Heart right ventricle (tissue), 16 donors: ENCODE measurements at places on chromosomes 11 and 22. TPM values are rescaled to one million over a fixed set of nuclear protein-coding genes. Genes with fewer than 3 reads are reported as not detected.

The MRGPRF gene
- total RNA-seq: 1.4 TPM

The CNGA4 gene
- 0.13 TPM for total RNA-seq

- H3K27me3 ChIP-seq: peaks cover 31% of the 10 kb centered on the region
- H3K4me3 ChIP-seq: no peak overlapping the region
- H3K27ac ChIP-seq: no peak overlapping the region
- H3K36me3 ChIP-seq: no peaks in the 10 kb centered on the region
- no peak for DNase-seq
Observed at GRCh38 chr22:23569716-23570115, 10.4 kb downstream of the IGLL1 start.

- DNase-seq: no peak
- peaks cover 34% of the 10 kb centered on the region for H3K4me1 ChIP-seq
- no peak overlapping the region for H3K27ac ChIP-seq
- no peaks in the 10 kb centered on the region for H3K27me3 ChIP-seq
- H3K36me3 ChIP-seq: peaks cover 44% of the 10 kb centered on the region
- H3K4me3 ChIP-seq: no peak overlapping the region
Observed at GRCh38 chr11:130115218-130115617, 44.4 kb upstream of the ST14 start.

The FZD4 gene
- total RNA-seq: 30.8 TPM

The LINC01488 gene
- not detected for total RNA-seq

DNA sequence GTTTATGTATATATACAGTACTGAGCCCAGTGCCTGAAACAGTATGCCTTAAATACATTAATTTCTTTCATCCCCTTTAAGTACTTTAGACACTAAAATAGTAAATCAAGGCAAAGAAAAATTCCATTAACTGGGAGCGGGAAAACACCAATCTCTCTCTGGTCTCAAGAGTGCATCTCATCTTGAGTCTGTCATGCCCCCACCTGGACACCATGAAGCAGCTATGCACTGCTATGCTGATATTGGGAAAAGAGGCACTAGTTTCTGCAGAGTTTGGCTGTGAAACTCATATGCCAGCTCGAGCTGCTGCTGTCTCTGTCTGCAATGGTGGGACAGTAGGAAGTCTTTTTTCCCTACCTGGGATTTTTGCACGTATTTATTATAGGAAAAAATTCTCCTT lies 754.4 kb upstream of the RAG2 start:
- H3K4me1 ChIP-seq: no peaks in the 10 kb centered on the region
- no peak for DNase-seq
- H3K36me3 ChIP-seq: no peaks in the 10 kb centered on the region
- no peaks in the 10 kb centered on the region for H3K27me3 ChIP-seq

- H3K4me1 ChIP-seq: no peaks in the 10 kb centered on the region
- no peak overlapping the region for H3K4me3 ChIP-seq
- H3K27ac ChIP-seq: no peak overlapping the region
Observed at GRCh38 chr11:30917859-30918478, 331.8 kb upstream of the MPPED2 start.

GRCh38 chr11:47186076-47186699 lies at the start of gene PACSIN3:
PACSIN3 (minus strand) TSS chr11:47186434; CDS start chr11:47182727, 3,707 bp downstream.
- peaks cover 67% of the 10 kb centered on the region for H3K4me1 ChIP-seq
- peaks cover 50% of the 10 kb centered on the region for H3K27me3 ChIP-seq

DNA sequence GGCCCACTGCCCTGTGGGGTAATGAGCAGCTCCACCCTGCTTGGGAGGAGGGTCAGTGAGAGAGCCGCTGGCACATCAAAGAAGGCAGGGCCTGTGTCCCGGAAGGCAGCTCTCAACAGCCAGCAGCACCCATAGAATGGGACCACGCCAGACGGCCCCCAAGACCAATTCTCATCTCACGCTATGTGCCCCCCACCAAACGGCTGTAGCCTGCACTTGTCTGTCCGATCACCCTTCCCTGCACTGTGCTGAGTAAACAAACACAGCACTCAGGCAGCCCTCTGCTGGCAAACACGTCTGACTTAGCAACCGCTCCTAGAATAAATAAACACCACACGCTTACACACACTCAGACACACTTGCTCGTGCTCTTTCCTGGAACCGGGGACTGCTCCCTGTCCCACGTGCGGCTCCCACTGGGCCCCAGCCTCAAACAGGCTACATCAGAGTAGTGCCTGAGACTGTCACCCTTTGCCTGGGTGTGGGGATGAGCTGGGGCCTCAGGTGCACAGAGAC lies 53.2 kb upstream of the CDON start:
- H3K27ac ChIP-seq: peak overlapping the region; percentile 68
- H3K36me3 ChIP-seq: no peaks in the 10 kb centered on the region
- no peaks in the 10 kb centered on the region for H3K27me3 ChIP-seq
- peak; percentile 64 for DNase-seq
- peaks cover 58% of the 10 kb centered on the region for H3K4me1 ChIP-seq

DNA sequence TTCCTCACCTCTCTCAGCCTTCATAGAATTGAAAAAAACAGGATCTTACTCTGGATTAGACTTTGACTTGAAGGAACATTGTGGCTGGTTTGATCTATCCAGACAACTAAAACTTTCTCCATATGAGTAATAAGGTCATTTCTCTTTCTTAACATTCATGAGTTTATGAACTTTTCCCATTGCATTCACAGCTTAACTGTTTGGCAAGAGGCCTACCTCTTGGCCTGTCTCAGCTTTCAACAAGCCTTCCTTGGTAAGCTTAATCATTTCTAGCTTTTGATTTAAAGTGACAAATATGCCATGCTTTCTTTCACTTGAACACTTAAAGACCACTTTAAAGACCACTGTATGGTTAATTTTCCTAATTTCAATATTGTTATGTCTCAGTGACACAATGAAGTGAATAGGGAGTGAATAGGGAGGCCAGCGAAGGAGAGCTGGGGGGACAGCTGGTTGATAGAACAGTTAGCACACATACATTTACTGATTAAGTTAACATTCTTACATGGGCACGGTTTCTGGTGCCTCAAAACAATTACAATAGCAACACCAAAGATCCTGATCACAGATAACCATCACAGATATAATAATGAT lies 17.0 kb downstream of the IMMP1L start:
- H3K36me3 ChIP-seq: no peaks in the 10 kb centered on the region
- no peaks in the 10 kb centered on the region for H3K27me3 ChIP-seq
- H3K27ac ChIP-seq: no peak overlapping the region

The PGA4 gene
- not detected for total RNA-seq

DNA sequence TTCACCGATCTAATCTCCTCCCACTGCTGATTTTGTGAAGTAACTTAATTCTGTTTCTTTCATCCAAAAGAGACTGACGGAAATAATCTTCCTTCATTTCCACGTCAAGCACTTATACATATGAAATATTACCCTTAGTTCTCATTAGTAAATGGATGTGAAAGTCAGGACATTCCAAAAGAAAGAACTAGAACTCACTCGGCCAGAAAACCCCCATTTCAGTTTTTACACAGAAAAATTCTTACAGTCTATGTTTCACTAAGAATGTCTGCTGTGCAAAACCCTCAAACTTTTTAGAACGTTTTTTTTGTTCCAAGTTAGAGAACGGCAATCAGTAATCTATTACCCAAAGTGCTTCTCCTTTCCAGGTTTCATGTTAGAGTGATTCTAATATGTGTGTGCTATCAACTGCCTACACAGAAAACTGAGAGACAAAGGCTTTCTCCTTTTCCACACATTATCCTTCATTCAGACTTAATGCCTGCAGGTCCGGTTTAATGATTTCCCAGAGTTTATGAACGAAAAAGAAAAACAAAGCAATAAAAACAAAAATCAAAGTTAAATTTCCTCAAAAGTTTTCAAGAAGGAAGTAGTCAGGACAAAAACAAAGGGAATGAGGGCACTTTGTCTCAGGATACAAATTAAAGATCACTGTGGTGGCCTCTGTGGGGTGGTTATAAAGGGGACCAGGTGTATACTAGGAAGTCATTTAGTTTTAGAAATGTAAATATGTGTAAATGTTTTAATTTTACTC lies 11.3 kb upstream of the SESN3 start:
- H3K27me3 ChIP-seq: no peaks in the 10 kb centered on the region
- peak overlapping the region; percentile 1 for H3K27ac ChIP-seq
- no peak for DNase-seq
- H3K36me3 ChIP-seq: no peaks in the 10 kb centered on the region
- H3K4me1 ChIP-seq: no peaks in the 10 kb centered on the region
- H3K4me3 ChIP-seq: no peak overlapping the region

GRCh38 chr11:61776561-61777075 lies 15.8 kb downstream of the TMEM258 start:
- no peak overlapping the region for H3K27ac ChIP-seq
- peak; percentile 35 for DNase-seq
- H3K36me3 ChIP-seq: no peaks in the 10 kb centered on the region
- no peaks in the 10 kb centered on the region for H3K4me1 ChIP-seq

The OR6M1 gene
- not detected for total RNA-seq

The SERPING1 gene
- 55.8 TPM for total RNA-seq
